ENCODE measurements at places on chromosomes 1 and 21.
A peak's percentile ranks its signal among the peaks of the same experiment; 100 is the strongest.

DNA sequence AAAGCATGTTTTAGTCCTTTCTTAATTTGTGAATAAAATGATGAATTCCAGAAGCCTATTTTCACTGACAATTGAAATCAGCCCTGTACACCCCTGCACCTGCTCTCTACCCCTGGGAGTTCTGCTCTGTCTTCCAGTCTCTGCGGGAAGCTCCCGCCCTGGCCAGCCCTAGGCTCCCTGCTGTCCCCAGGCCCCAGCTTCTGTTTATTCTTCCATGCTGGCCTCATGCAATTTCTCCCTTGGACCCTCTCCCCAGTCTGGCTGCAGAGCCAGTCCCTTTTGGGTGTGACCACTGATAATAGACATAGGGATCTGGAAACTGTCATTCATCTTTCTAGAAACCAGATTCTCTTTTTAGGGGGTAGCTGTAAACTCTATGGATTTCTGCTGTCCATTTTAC lies 258.6 kb downstream of the GRIK3 start:
- no peak for DNase-seq

DNA sequence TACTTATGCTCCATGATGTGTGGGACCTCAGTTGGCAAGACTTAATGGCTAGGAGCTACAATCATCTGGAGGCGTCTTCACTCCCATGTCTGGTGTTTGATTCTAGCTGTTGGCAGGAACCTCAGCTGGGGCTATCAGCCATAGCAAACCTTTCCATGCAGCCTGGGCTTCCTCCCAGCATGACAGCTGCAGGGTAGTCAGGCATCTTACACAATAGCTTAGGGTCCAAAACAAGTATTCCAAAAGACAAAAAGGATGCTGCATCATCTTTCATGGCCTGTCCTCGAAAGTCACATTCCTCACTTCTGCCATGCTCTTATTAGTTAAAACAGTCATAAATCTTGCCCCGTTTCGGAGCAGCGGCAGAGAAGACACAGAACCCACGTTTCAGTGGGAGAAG lies 90.9 kb downstream of the LRRC8C start:
- peak; percentile 13 for DNase-seq

- DNase-seq, result no peak
Measured at GRCh38 chr1:229907884-229908638, 159.0 kb upstream of the GALNT2 start.

DNA sequence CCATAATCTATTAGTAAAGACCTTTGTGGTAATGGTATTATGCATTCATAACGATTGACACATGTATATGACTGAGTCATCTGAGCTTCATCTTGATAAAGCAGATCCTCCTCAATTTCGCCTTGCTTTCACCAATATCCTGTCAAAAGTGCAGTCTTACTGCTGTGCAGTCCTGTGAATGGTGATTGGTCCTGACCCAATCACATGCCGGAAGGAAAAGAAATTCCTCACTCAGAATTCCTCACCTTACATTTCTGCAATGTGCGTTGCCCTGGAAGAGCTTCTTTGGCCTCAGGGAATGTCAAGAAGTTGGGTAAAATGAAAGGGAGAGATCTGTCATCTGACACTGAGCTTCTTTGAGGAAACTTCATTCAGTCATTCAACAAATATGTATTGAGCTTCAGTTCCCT lies 121.0 kb upstream of the TSPAN2 start:
- no peak for DNase-seq

GRCh38 chr1:39214021-39214713 lies 9.7 kb downstream of the MACF1 start:
- no peak for DNase-seq

- peak; percentile 35 for DNase-seq
Measured at GRCh38 chr1:45892068-45892785, 88.8 kb downstream of the MAST2 start.

DNA sequence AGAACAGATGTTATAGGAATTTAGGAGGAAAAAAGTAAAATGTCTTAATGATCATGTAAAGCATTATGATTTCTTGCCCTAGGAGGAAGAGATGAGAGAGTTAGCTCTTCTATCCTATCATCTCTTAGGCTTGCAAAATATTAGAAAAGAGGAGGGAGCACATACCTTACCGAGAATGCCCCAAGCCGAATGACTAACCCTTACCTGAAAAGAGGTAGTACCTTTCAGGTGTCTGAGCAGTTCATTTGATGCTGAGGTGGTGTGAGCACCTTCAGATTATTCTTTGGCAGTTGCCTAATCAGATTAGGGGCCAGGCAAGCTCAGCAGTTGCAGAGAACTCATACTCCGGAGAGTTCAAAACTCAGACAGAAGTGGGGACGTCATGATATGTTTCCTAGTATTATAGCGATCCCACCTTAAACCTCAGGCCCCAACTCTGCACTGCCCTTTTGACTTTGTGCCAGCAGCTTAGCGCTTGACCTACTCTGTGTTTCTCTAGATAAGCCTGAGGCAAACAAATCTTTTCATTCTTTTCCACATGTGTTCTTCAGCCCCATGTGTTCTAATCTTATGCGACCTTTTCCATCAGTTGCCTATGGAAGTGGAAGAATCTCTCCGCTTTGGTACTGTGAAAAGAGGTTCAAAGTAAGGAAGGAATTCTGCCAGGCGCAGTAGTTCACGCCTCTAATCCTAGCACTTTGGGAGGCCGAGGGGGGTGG lies 52.5 kb downstream of the ATP2B4 start:
- DNase-seq, result no peak

- no peak for DNase-seq
Measured at GRCh38 chr1:34165422-34165921, 442 bp upstream of the CSMD2 start.

DNA sequence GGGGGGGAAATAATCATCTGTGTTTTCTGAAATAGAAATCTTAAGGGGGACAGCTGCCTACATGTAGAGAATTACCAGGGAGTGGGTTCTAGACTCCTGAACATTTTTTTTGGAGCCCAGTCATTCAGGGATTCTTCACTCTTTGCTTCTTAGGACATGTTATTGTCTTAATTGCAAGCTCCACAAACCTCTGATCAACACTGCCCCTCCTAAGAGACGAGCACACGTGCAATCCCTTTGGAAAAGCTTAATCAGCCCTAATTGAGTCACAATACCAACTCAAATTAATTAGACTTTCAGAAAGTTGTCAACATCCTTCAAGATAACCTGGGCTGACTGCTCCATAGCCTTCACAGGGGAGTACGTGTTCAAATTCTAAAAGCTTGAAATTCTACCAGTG lies 21.4 kb downstream of the RGS8 start:
- DNase-seq, result no peak

DNA sequence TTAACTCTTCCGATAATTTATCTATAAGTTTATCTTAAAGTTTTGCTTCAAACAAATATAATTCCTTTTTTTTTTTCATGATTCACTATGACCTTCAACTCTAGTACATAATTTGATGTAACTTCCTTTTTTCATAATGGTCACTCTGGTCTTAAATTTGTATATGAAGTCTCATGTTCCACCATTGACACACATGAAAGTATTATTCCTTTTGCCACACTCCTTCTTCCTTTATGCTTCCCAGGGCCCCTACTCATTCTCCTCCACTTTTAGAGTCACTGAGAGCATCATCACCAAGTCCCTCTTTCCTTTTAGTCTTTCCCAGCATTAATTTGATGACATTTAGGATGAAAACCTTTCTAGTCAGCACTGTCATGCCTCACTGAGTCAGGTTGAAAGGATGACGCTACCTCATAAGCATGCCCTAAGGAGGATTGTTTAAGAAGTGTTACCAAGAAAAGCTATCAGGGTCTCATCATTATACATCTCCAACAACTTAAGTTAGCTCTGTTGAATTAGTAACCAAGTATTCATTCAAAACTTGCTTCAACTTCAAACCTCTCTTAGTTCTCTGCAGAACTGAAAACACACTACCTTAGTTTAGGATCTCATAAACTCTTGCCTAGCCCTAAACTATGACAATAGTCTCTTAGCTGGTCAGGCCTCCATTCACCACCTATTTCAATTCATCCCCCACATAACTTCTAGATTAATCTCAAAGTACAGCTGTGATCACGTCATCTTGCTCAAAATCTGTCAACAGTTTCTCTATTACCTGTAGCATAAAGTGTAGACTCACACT lies 14.5 kb downstream of the AUNIP start:
- DNase-seq, result no peak

DNA sequence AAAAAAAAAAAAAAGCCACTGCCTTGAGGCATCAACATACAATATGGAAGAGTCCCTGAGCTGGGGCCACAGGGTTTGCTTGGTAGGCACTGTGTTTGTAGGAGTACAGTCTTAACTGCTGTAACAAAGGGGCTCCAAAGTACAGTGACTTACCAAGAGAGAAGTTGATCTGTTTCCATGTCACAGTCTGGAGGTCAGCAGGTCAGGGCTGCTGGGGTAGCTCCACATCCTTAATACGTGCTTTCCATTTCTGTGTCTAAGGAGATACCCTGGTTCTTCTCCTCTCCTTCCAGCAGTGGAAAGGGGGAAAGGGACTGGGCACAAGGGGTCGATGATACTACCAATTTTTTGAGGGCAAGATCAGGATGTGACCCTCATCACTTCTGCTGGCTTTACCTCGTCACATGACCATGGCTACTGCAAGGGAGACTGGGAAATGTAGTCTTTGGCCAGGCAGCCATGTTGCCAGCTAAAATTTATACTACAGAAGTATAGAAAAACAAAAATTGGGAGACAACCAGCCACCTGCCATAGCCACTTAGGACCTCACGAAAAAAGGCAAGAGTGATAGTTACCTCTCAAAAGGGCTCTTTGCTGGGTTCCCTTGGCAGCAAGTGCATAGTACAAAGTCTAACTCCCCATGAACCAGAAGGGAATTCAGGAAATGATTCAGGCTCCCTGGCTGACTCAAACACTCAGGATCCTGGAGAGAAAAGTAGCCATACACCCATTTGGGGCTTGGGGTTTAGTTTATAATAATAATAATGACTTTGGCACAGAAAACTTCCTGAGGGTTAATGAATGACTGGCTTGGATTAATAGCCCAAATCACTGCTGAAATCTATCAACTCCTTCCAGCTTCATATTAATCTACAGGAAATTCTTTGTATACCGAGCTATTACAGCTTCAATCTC lies 52.7 kb upstream of the ATP5PO start:
- DNase-seq, result no peak

- no peak for DNase-seq
Measured at GRCh38 chr1:66623812-66624211, 89.9 kb downstream of the SGIP1 start.

- no peak for DNase-seq
Measured at GRCh38 chr1:221302810-221303209, 423.6 kb downstream of the HLX start.

GRCh38 chr1:82090104-82090503 lies 289.4 kb downstream of the ADGRL2 start:
- no peak for DNase-seq

DNA sequence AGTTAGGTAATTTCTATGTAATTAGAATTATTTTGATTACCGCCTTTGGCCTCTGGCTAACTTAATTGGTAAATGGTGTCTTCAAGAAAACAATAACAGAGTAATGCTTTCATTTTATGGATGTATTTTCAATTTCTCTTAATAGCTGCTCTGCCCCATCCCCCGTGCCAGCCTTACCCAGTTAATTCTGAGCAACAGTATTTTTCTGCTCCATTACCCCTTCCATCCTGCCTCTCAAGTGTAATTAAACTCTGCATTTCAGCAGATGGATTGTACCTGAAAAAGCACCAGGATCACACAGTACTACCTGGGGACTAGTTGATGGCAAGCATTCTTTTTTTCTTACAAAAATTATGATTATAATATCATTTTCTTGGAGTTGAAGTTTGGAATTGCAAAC lies 104.2 kb downstream of the KIAA0319L start:
- DNase-seq, result no peak

- DNase-seq, result no peak
Measured at GRCh38 chr21:39444421-39445180, 977 bp downstream of the LCA5L start.

- DNase-seq, result no peak
Measured at GRCh38 chr1:178629252-178630154, 95.5 kb upstream of the RALGPS2 start.

GRCh38 chr1:232806186-232806510 lies 932 bp downstream of the MAP10 start:
- no peak for DNase-seq

GRCh38 chr1:212237651-212238050 lies 47.6 kb upstream of the PPP2R5A start:
- no peak for DNase-seq

DNA sequence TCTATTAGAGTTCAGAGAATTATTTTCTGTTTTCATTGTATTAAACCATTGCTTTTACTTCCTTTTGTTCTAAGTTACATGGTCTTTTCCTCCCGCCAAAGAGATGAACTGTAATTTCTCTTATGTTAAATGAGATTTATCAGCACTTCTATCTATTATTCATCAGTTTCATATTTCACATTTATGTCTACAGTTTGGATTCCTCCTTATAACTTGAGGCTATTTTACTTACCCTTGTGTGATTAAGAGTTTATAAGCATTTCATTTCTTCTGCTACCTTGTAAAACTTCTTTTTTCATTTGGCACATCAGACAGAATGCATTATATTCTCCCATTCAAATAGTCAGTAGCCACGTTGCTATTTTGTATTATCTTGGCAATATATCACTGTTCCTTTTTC lies 248.2 kb downstream of the PLA2G4A start:
- no peak for DNase-seq

- no peak for DNase-seq
Measured at GRCh38 chr21:25904044-25904695, 169.4 kb downstream of the GABPA start.

DNA sequence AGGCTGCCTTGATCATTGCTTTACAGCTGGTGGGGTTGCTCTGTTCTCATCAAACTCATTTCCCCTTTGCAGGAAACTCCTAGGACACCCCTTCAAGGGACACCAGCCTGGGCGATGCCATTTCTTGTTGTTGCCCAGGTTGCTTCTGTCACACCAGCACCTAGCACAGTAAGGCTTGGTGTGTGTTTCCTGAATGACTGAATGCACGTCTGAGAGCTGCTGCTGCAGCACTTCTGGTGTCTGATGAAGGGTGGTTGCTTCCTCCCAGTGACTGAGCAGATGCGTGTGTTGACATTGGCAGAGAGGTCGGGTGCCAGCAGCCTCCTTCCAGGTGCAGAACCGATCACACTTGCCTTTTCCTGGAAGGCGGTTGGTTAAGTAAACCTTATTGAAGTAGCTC lies 477.4 kb downstream of the CAMTA1 start:
- DNase-seq, result no peak

DNA sequence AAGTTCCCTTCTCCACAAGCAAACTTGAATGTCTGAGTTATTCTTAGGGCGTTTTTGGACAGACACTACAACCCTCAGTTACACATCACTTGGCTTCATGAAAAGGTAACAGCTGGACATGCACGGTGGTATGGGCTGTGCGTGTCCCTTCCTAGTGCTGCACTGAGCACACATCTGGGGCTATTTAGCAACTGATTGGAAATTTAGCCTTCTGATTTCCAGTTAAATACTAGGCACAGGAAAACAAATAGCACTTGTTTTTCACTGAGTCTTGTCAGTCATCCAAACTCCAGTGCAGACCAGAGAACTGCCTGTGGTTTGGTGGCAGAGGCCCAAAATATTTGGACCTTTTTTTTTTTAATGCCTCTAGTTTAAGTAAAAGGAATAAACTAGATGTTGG lies 134.7 kb downstream of the TGFBR3 start:
- peak; percentile 66 for DNase-seq

Data from gastrocnemius medialis (tissue), 4 donors.